Activated CD8-positive, alpha-beta memory T cell treated with anti-CD3 and anti-CD28 coated beads, Interleukin-2, amount 50 U/mL, for 4 hours (primary cell): ENCODE measurements at places on chromosomes 4 and X.
A peak's percentile ranks its signal among the peaks of the same experiment; 100 is the strongest.

DNA sequence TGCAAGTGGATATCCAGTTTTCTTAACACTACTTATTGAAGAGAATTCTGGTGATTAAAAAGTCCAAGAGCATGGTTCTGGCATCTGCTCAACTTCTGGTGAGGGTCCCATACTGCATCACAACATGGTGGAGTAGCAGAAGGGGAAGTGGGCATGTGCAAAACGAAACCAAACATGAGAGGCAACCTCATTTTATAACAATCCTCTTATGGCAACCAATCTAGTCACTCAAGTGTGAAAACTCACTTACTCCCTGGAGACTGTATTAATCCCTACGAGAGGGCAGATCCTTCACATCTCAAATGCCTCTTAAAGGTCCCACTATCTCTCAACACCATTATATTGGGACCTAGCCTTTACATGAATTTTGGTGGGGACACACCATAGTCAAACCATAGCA, 55.4 kb upstream of the TRO start:
- no peak for DNase-seq

GRCh38 chrX:53511322-53511721, 77.2 kb upstream of the HSD17B10 start:
- no peak for DNase-seq

GRCh38 chrX:132330156-132330729, 111.0 kb upstream of the RAP2C start:
- DNase-seq, result no peak

DNA sequence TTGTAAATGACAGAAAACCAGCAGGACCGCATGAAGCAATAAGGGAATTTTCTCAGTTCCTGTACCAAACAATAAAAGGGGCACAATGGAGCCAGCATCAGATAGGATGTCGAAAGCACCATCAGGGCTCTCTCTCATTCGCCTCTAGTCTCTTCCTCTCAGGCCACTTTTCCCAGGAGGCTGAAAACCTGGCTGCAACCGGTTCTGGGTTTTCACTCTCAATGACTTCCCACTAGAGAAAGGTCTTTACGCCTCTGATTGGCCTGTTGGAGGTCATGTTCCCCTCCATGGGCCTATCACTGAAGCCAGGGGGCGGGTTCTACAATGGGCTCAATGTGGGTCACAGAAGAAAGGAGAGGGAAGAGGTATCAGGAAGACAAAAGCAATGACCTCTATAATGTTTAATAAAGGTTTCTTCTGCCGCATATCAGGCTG, 29.3 kb downstream of the ZNF827 start:
- DNase-seq, result no peak

GRCh38 chrX:7109838-7110793, 37.4 kb upstream of the STS start:
- DNase-seq, result no peak

GRCh38 chrX:87518504-87518903, 902 bp downstream of the KLHL4 start:
- DNase-seq, result no peak

DNA sequence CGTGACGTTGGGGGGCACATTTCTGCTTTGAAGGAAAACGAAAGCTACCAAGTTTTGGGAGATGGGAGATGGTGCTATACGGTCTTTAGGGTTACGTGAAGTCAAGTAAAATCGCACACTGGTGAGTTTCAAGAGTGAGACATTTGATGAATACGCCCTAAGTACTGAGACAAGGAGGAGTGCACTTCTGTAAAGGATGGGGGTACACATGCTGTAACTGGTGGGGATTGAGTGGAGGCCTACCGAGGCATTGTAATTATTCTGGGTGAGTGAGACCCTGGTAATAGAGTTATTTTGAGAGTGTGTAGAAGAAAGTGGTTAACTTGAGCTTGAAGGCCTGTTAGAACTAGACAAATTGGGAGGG, 536 bp downstream of the SH3BGRL start:
- DNase-seq, result no peak

DNA sequence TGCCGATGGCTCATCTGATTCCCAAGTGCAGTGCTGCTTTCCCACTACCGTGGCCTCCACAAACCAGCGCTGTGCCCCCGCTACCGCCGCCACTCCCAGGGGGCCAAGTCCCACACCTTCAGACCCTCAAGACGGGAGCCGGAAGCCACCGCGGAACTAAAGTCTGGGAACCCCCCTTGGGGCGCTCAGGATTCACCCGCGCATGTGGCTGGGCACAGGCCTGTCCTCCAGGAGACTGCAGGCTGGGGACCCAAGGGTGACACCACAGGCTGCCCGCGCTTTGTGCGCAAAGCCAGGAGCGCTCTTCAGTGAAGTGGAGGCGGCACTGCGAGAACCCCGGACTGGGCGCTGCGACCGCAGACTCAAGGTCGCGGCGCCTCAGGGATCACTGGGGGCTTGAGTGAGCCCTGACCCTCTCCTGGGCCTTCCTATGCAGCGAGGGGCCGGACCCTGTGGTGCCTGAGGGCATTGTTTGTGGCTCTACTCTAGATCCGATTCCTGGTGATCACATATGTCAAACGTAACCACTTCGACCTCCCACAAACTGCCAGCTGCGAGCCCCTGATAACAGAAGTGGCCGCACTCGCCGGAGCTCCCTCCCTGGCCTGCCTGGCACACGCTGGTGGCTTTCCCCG, 20.4 kb upstream of the TBC1D14 start:
- DNase-seq, result no peak

- no peak for DNase-seq
These were observed 5.9 kb downstream of the FAM53A start for GRCh38 chr4:1678244-1678643.

- DNase-seq, result peak; percentile 45
These were observed 73.6 kb upstream of the RBMX start for GRCh38 chrX:136953867-136954787.

- no peak for DNase-seq
These were observed 31.5 kb downstream of the KLHL8 start for GRCh38 chr4:87188932-87189331.

GRCh38 chr4:174707902-174708301, 121.1 kb downstream of the GLRA3 start:
- DNase-seq, result no peak

- no peak for DNase-seq
These were observed 409.2 kb downstream of the CCSER1 start for GRCh38 chr4:90536408-90536807.
